ENCODE measurements at places on chromosomes 3 and 15.

- no peak for DNase-seq
Measured at GRCh38 chr3:148588291-148588690, 109.4 kb upstream of the AGTR1 start.

DNA sequence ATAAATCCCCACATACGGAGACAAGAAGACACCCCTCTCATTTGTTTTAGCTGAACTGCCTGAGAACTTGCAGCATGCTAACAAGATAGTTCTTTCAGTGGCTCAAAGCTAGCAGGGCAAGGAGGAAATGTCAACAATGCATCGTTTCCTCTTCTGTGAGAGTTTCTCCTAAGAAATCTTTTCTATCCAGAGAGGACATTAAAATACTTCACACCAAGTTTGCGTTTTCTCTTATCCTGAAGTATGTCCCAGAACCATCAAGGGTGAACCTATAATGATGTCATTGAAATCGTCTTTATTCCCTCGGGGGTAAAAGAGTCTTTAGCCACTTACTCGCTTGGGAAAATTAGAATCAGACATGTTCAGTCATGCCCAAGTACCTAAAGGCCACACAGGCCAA, 541.7 kb upstream of the MDFIC2 start:
- DNase-seq, result no peak

DNA sequence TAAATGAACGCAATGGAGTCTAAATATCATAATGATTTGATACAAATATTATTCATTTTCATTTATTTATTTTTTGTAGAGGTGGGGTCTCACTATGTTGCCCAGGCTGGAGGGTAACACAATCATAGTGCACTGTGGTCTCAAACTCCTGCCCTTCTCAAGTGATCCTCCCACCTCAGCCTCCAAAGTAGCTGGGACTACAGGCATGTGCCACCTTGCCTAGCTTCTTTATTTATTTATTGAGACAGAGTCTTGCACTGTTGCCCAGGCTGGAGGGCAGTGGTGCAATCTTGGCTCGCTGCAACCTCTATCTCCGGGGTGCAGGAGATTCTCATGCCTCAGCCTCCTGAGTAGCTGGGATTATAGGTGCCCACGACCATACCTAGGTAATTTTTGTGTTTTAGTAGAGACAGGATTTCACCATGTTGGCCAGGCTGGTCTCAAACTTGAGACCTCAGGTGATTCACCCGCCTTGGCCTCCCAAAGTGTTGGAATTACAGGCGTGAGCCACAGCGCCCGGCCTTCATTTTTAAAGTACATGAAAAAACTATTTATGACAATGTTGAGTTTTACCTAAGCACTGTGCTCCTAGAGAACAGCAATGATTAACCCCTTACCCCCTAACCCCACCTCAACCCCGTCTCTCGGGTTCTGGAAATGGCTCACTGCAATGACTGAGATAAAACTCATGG, 4.0 kb upstream of the AEN start:
- no peak for DNase-seq

GRCh38 chr3:138270245-138270644, 59.4 kb downstream of the NME9 start:
- no peak for DNase-seq

DNA sequence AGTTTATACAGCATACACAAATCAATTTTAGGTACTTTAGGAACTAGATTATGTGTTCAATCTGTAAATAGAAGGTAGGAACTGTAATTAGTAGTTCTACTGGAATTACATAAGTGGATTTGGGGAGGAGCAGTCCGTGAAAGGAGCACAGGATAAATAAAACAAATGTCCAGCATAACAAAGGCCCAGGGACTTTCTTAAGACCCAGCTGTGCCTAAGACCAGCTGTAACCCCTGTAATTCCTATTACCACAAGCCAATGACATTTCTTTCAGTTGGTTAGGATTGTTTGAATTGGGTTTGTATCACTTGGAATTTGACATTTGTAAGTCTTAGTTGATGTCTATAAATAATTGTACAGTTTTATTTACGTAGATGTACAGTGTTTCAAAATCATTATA, 4.8 kb upstream of the ZBTB20 start:
- DNase-seq, result no peak

DNA sequence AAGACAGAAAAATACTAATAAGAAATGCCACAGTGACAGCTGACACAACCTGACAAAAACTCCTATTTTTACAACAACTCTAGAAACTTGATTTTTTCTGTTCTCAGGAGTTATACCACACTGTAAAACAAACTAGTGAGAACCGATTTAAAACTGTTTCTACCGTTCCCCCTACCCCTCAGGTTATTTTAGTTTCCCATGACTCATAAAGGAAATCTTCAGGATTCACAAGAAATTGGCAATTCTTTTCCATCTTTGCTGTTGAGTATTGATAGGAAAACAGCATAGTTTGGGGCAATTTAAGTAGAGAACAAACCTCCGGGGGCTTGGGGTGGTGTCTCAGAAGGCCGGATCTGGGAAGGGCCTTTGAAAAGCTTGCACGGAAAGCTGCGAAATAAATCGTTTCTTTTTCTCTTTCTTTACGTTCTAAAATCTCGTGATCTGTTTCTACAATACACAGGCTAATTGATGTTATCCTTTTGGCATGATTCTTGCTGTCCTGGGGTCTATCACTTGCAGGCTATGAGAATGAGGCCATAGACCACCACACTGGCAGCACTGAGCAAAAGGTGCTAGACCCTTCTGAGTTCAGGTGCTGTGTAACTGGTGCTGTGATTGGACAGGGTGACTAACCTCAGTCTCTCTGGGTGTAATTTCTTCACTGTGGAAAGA, 89.3 kb downstream of the LPP start:
- no peak for DNase-seq

DNA sequence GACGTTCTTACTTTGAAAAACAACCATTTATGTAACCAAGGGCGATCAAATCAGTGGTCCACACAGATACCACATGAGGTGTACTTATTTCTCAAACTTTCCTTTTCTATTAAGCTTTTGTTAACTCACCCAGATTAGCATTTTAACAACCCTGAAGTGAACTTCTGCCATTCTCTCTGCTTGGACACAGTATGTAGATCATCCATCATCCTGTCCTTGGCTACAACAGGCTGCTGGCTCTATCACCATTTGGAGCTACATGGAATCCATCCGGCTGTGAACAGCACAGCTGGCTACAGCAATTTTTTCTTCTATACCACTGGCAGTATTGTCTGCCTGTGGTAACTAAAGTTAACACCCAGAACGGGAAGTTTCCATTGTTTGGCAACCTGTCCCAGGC, 4.4 kb downstream of the SEMA6D start:
- DNase-seq, result no peak

GRCh38 chr3:149378478-149379309, 1.2 kb upstream of the TM4SF1 start:
- no peak for DNase-seq

DNA sequence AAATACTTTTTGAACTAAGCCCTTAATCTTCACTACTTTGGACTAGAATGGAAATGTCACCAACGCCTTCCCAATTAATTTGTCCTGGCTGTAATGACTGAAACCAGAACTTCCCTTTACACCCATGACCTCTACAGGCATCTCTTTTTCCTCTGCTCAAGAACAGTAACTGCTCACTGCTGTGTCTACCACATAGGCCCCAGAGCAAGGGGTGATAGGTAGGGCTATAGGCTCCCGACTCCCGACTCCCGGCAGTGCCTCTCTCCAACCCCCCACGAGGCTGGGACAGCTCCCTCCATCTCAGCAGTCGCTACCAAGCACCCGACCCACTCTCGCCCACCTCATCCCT, 384 bp upstream of the LEKR1 start:
- DNase-seq, result no peak

GRCh38 chr15:51982013-51982769, 10.6 kb upstream of the LEO1 start:
- peak; percentile 60 for DNase-seq

GRCh38 chr15:80536716-80537115, 132.5 kb downstream of the ARNT2 start:
- DNase-seq, result no peak

- no peak for DNase-seq
Measured at GRCh38 chr15:85036716-85037115, 55.1 kb downstream of the PDE8A start.

- DNase-seq, result no peak
Measured at GRCh38 chr3:195093731-195094130, 177.2 kb downstream of the XXYLT1 start.

DNA sequence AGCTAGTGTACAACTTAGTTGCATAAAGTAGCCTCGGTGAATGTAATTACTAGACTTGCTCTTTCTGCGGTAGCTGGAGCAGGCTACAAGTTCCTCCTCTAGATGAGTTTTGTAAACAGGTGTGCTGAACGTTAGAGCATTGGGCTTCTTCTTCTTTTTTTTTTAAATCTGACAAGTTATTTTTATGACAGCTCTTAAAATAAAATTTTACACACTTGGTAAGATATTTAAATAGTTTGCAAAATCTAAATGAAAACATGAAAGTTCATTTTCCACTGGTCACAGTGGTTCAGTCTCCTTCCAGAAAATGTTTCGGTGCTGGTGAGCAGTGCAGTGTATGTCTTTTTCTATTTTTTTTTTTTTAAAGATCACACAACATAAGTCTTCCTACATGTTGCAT, 3.0 kb downstream of the CCR9 start:
- no peak for DNase-seq

GRCh38 chr3:53726643-53727042, 119.6 kb downstream of the CHDH start:
- DNase-seq, result no peak

- no peak for DNase-seq
Measured at GRCh38 chr3:167913219-167913835, 177.8 kb downstream of the SERPINI1 start.

DNA sequence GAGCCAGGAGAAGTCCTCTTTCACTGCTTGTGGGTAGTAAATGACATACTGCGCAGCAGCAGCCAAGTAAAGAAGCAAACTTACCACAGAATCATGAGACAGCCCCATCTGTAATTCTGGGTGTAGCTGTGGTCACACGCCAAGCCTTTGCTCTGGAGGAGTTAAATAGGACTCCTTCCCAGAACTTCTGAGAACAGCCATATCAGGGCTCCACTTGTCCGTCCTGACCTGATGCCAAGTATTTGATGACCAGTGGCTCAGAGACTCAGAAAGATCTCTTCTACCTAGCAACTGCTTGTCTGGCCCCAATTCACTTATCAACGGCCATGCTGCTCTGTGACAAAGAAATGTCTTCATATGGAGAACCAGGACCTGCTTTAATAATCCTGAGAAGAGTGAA, 20.6 kb upstream of the GOLIM4 start:
- DNase-seq, result peak; percentile 54

DNA sequence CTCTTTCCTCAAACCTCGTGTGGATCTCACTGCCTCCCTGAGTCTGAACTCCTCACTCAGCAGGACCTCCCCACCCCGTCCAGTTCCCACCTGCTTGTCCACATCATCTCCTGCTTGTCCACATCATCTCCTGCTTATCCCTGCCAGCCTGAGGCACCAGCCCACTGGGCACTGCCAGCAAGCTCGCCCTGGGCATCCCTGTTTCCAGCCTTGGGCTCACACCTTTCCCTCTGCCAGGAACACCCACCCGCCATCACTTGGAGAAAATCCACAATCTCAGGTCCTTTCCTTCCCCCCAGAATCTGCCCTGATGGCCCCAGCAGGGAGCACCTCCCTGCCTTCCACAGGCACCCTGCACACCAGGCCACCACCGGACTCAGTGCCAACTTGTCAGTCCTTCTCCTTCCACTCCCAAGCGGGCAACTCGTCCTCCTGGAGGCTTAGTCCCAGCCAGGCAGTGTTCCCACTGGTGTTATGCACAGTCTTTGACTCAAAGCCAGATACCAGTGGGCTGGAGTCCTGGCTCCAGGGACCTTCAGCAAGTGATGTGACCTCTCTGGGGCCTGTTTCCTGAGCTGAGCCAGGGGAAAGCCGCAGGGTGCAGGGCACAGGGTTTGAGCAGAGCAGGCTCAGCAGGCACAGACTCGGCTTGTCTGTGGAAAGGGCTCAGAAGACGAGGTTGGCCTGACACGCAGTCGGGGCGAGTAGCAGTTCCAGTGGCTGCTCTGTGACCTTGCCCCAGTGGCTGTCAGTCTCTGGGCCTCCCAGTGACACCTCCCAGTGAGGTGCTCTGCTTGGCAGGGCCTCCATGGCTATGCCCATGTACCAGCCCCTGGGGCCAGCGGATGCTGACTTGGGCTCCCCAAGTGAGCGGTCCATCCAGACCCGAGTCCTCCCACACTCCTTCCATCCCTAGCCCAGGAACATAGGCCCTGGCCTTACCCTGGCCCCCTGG, 9.5 kb upstream of the MESP2 start:
- DNase-seq, result no peak

GRCh38 chr3:33904730-33905129, 106.3 kb downstream of the PDCD6IP start:
- no peak for DNase-seq

- DNase-seq, result peak; percentile 36
Measured at GRCh38 chr15:75455982-75456531, 4.6 kb upstream of the SIN3A start.

Data from hematopoietic multipotent progenitor cell treated with erythropoietin and hydrocortisone succinate and interleukin-3 and kit ligand, for 15 days (in vitro differentiated cells).